Psoas muscle (tissue), 8 donors: ENCODE measurements at places on chromosomes 3 and 15. TPM values are rescaled to one million over a fixed set of nuclear protein-coding genes. Genes with fewer than 3 reads are reported as not detected.

GRCh38 chr15:72967397-72967796 lies 84.9 kb upstream of the NEO1 start:
- no peak for DNase-seq

CMTM8 gene
- total RNA-seq, result 2.5 TPM

SLC30A4 gene
- 2.1 TPM for total RNA-seq

DNA sequence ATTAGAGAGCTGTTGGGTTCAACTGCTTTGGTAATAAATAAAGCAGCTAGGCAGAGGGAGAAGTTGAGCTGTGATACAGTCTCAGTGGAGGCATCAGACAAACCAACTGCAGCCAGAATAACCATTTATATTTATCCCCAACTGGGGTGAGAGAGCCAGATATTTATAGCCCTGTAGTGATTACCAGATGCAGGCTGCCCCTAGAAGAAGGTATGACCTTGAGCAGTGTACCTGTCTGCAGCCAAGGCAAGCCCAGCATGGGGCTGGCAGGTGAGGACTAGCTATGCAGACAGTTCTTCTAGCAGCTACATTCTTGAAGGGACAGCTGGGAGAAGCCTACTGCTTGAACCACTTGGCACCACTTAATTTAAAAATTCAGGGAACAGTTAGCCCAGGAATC lies 144.4 kb upstream of the EPHA3 start:
- DNase-seq, result no peak

SLC2A2 gene
- total RNA-seq, result not detected

GRCh38 chr3:152177757-152178156 lies 91.0 kb upstream of the MBNL1 start:
- no peak for DNase-seq

DNA sequence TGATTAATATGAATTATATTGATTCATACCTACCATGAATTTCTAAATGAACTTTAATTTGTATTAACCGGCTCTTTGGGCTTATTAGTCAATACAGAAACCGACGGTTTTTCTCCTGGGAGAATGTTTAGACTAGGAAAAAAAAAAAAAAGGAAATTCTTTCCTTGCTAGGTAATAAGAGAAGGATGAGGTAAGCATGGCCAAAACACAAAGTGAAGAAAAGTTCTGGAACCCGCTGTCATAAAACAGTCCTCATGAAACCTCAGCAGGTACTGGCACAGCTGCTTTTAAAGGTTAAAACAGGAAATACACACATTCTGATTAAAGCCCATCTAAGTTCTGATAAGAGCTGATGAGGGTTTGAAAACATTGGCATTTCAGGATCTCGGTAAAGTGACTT lies 30.8 kb upstream of the PSTPIP1 start:
- no peak for DNase-seq

B3GALNT1 gene
- 0.69 TPM for total RNA-seq

- no peak for DNase-seq
Measured at GRCh38 chr3:45137656-45138181, 8.5 kb downstream of the CDCP1 start.

- DNase-seq, result no peak
Measured at GRCh38 chr3:195869413-195870001, 38.8 kb downstream of the TNK2 start.

- no peak for DNase-seq
Measured at GRCh38 chr3:16523778-16524177, 10.3 kb upstream of the RFTN1 start.

- DNase-seq, result no peak
Measured at GRCh38 chr3:129282727-129283327, 4.2 kb downstream of the HMCES start.

CFAP100 gene
- total RNA-seq, result not detected

DNA sequence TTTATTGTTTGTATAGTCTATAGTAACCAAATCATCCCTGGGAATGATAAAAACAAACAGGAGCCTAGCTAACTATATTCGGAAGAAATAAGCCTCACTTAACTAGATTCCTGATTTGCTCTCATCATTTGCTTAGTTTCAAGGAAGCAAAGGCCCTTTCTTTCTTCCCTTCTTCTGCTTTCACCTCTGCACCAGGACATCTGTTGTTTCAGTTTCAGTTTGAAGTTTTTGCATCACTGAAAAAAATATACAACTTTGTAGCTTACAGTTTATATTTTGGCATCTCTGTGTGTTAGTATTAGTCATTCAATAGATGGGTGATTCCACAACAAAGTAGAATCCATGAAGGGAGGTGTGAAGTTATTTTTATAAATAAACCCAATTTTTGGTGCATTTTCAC lies 113.6 kb upstream of the SNTN start:
- DNase-seq, result no peak

DNA sequence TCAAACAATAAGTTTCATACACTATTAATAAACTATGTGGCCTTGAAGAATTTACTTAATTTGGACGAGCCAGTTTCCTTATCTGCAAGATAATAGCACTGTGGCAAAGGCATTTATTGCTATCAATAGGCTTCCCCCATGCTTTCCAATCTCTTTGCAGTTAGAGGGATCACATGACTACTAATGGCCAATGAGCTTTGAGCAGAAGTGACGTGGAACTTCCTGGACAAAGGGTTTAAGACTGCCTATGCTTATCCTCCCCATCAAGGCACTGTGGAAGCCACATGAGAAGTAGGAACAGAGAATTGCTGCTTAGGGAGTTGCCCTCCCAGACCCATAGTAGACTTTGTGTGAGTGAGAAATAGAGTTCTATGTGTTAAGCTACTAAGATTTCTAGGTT lies 16.7 kb upstream of the ZMAT3 start:
- DNase-seq, result no peak

- no peak for DNase-seq
Measured at GRCh38 chr15:73388256-73388781, 19.6 kb upstream of the HCN4 start.

GCSAM gene
- total RNA-seq, result not detected

CACNA1D gene
- 0.34 TPM for total RNA-seq

SPESP1 gene
- total RNA-seq, result 0.89 TPM

GRCh38 chr15:55827955-55828354 lies 85.0 kb upstream of the PRTG start:
- no peak for DNase-seq

SLC7A14 gene
- total RNA-seq, result not detected

IMPG2 gene
- total RNA-seq, result 0.30 TPM

DNA sequence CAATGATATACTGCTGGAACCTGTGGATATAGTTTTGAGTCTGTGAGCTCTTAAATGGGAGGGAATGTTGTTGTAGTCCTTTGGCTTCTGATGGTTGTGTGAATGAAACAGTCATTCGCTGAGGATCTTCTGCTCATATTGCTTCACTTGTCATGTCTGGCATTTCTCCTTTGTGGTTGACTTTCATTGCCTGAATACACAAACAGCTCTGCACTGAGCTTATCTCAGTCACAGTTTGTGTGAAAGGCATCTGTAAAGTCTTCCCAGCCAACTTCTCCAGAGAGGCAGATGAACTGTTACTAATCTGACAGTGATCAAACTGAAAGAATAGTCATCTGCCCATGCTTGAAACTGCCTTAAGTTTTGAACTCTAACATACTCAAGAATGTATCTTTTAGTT lies 59.8 kb downstream of the TMED3 start:
- DNase-seq, result no peak

GRCh38 chr3:184821034-184821433 lies 9.1 kb downstream of the VPS8 start:
- DNase-seq, result no peak

DNA sequence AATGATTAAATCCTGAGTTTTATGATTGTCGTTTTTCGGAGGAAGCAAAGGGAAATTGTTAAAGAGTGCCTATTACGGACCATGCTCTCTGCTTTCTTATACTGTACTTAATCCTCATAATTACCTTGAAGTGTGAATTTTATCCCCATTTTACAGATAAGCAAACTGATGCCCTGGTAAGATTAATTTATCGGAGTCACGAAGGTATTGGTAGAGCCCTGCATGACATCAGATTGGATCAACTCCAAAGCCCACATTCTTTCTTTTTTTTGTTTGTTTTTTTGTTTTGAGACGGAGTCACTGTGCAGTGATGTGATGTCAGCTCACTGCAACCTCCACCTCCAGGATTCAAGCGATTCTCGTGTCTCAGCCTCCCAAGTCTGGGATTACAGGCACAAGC lies 1.6 kb upstream of the GNB4 start:
- no peak for DNase-seq

GRCh38 chr15:99105514-99106341 lies 848 bp downstream of the SYNM start:
- peak; percentile 86 for DNase-seq

GRCh38 chr3:80542456-80542855 lies 774.7 kb upstream of the ROBO1 start:
- DNase-seq, result no peak

DNA sequence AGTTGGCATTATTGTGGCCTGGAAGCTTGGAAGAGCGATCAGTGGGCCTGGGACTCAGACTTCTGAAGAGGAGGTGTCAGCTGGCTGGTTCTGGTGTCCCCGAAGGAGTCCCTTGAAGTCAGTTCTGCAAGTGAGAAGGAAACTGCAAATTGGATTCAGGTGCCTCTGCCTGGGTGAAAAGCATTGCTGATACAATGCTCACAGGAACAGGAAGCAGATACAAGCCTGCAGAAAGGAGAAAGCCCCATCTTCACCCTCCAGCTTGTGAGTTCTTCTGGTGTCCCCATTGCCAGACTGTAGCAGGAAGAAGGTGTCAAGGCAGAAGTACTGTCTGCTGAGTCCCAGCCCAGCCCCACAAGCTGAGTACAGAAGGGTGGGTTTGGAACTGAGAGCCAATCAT lies 271.3 kb downstream of the PLOD2 start:
- DNase-seq, result no peak

- no peak for DNase-seq
Measured at GRCh38 chr3:184610245-184610871, 48.8 kb downstream of the EPHB3 start.

GRCh38 chr3:83453056-83453455 lies 1505.7 kb upstream of the CADM2 start:
- no peak for DNase-seq

TEX9 gene
- 0.73 TPM for total RNA-seq

DNA sequence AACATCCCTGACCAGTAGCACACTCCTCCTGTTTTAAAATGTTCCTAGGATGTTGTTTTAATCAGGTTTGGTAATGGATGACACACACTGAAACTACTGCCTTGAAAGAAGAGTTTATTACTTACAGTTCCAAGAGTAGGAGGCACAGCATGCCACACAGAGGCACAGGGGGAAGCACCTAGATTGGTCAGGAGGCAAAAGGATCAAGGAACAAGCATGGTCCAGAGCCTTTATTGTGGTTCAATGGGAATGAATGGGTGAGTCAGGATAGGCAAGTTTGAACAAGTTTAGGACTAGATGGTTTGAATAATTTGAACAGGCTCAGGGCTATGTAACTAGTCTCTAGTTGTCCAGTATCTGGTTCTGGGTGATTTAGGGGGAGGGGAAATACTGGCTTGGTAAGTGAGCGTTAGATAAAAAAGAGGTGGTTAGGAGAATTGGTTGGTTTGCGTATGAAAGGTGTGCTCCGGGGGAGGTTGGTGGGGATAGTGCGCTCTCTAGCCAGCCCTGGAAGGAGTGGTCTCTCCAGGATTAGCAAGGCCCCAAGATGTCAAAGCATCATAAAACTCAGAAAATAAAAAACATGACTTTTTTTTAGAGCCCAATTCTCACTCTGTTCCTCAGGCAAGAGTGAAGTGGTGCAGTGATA lies 35.1 kb downstream of the TMOD3 start:
- no peak for DNase-seq

GRCh38 chr15:43762824-43763223 lies 13.9 kb downstream of the ELL3 start:
- no peak for DNase-seq

DNA sequence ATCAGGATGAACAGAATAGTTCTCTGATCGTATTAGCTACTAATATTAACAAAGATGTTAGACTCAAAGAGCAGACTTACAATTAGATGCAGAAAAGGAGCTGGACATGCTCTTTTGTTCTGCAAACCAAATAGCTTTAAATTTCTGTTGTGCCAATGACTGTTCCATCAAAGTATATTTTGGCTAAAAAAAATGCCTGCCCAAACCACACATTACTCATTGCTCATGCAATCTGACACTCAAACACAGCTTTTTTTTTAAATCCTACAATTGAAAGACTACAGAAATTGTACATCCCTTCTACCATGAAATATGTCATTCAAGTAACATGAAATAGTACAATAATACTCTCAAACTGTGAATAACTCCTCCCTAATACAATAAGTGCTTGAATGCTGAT lies 48.6 kb downstream of the SHOX2 start:
- DNase-seq, result no peak

DNA sequence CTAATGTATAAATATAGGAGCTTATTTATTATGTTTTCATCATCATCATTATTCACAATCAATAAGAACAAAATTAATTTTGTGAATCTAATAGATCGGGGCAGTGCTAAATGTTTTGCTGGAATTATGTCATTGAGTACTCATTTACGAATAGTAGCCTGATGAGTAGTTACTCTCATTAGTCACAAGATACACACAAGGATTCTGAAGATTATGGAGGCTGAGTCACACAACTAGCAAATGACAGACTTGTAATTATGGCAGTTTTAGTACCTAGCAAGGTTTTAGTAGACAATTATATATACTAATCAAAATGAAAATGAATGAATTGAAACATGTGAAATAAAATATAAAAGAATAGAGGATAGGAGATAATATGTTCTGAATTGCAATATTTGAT lies 954.2 kb downstream of the CADM2 start:
- no peak for DNase-seq

SLC24A5 gene
- not detected for total RNA-seq

IVD gene
- total RNA-seq, result 62.3 TPM

DNA sequence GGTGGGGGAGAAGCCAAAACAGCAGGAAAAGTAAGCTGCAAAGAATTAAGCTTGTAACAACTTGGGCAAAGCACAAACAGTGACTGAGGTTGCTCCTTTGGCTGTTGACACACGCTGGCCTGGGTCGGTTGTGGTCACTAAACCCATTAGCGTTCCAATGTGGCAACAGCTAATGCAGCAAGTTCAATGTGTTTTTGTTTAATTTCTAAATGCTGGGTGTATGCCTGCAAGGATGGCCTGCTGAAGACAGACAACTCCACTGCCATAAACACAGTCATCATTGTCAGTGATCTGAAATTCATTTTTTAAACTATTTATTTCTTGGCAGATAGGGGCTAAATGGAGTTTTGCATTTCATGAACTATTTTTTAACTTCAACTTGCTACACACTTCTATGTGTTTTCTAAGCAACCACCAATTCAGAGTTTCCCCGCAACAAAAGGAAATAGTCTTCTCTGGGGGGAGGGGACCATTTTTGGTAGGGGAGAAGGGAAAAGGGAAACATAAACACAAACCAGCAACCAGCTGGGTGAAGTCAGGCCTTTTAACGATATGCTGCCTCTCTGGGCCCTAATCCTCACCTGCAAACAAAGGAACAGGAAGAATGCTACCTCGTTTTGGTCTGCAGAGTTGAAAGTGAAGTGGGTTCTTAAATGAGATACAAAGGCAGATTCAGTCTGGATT lies 34.8 kb upstream of the WNT5A start:
- DNase-seq, result peak; percentile 63
